ENCODE measurements at places on chromosomes 7 and 10.

DNA sequence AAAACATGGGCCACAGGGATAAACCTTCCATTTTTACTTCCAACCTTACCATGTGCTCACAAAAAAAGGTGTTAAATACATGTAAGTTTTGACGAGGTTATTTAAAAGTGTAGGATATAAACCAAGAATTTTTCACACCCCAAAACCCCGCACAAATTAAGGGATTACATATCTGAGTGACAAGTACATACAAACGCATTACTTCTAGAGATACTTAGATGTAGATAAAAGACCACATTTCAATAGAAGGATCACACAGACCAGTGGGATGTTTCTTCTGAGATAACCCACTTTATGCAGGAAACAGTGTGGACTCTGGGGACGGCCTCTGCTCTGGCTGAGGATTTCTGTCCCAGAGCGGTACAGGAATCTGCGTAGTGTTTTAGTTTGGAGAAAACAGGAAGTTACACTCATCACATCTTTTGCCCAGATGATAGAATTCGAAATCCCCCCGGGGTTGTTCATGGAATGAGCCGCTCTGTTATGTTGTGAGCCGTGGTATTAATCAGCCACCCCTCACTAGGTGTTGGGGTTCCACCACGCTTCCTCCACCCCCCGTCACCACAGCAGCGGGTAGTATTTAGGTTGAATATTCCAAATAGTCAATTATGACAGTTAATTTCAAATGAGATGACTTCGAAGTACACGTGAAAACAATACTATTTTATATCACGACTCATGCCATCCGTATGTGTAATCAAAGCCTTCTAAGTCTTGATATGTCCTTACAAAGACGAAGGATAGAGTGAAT lies 1.3 kb upstream of the CUL1 start:
- no peak for DNase-seq

DNA sequence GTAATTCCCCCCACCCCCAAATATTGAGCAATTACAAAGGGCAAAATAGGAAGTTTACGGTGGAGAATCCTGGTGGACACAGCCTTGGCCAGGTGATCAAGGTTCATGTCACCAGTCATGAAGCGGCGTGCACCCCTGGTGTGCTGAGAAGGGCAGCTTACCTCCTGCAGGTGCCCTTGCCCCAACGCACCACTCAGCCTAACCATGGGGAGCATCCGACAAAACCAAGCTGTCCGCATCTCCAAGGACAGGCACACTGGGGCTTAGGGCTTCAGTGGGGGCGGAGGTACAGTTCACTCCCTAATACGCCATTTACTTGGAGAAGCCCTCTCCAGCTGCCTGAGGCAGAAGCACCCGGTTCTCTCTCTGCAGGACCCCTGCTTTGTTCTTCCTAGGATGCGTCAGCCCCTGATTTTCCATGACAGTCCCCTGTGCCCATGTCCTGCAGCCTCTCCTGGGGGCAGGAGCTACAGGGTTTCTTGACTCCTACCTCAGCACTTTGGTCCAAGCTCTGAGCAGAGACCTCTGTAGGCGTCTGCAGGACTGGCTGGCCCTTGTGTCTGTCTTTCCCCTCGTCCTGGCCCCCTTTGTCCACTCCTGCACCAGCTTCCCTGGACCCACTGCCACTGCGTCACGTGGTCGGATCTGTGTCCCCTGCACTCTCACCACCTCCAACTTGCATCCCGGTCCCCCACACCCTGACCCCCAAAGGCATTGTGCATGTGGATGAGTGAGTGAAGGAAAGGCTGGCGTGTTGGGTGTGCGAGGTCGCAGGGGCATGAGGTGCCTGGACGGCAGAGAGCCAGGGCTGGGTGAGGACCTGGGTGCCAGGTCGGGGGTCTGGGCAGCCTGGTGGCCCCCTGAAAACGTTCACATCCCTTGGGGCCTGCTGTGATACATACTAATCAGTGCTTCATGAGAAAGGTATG lies 113.7 kb downstream of the LHPP start:
- DNase-seq, result no peak

- no peak for DNase-seq
Observed at GRCh38 chr7:130668258-130669084, at the start of gene COPG2. TSS of gene COPG2 (minus strand) at chr7:130668748. CDS start at chr7:130668668, 80 bp downstream.

- no peak for DNase-seq
Observed at GRCh38 chr10:110419265-110419664, 78.4 kb upstream of the DUSP5 start.

GRCh38 chr10:111102359-111102837 lies 25.6 kb downstream of the ADRA2A start:
- no peak for DNase-seq

DNA sequence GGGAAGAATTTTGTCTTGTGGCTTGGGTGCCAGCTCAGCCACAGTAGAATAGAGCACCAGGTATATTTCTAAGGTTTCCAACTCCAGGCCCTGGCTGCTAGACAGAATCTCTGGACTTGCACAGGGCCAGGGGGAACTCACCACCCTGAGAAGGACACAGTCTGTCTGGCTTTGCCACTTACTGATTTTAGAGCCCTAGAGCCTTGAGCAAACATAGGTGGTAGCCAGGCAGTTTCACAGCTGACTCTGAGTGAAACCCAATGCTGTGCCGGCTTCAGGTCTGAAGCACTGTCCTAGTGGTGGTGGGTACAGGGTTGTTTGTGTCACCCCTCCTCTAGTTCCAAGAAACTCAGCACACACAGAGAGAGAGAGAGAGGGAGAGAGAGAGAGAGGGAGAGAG lies 81.6 kb downstream of the TES start:
- no peak for DNase-seq

GRCh38 chr7:112019932-112020331 lies 186.3 kb downstream of the DOCK4 start:
- DNase-seq, result no peak

DNA sequence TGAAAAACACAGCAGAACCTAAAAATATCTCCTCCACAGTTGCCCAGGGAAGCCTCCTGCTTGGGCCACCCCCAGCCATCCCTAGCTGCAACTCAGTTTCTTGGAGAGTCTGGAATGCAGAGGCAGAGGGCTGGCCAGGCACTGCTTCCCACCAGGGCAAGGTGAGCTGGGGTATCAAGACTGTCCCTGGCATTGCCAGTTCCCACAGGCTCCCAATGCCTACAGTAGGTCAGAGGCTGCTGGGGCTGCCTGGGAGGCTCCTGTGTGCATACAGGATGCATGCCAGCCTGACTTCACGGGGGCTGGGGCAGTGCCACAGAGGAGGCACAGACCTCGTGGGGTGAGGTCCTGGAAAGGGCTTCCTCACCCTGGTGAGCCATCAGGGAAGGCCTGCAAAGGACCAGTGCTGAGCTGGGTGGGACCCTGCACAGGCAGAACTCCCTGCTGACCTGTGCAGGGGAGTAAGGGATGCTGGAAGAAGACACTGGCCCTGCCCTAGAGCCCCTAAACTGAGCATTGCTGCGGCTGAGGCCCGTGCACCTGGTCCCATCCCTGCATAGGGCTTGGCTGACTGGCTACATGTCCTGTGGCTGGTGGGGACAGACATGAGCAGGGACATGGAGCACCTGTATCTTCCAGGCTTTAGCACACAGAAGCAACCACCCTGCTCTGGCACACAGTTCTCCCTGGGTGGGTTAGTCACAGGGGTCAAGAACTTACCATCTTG lies 121.9 kb upstream of the RET start:
- DNase-seq, result no peak

- no peak for DNase-seq
Observed at GRCh38 chr10:73554721-73555120, 36.4 kb downstream of the USP54 start.

- no peak for DNase-seq
Observed at GRCh38 chr7:79272066-79272669, 181.3 kb downstream of the MAGI2 start.

- DNase-seq, result no peak
Observed at GRCh38 chr7:134724606-134725005, 54.8 kb upstream of the CALD1 start.

GRCh38 chr10:113557424-113557862 lies 4.6 kb downstream of the HABP2 start:
- no peak for DNase-seq

- no peak for DNase-seq
Observed at GRCh38 chr10:120494313-120494710, 37.3 kb downstream of the PLPP4 start.

GRCh38 chr7:28941633-28942032 lies 16.5 kb downstream of the TRIL start:
- DNase-seq, result no peak

DNA sequence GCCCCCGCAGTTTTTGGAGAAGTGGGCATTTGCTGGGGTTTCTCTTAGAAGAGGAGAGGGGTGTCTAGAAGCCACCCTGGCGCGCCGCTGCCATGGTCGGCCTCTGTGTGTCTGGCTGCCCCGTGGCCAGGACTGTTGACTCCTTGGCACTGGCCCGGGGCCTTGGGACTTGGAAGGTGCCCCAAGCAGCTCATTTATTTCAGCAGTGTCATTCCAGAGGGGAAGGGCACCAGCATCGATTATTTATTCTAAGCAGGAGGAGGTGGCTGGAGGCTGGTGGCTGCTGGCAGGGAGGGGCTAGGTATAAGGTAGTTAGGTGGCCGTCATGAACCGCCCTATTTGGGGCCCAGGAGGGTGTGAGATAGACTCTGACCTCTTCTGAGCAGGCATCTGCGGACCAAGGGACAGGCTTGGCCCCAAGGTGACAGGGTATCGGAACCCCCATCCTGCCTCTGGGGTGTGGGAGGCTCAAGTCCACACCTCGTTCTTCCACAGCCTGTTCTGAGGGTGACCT lies 1.6 kb downstream of the GTF2IRD1 start:
- DNase-seq, result no peak

GRCh38 chr7:125357676-125358455 lies 428.2 kb upstream of the POT1 start:
- DNase-seq, result no peak

- peak; percentile 29 for DNase-seq
Observed at GRCh38 chr7:23184709-23185359, 3.0 kb downstream of the NUP42 start.

Data from AG09319 (cell line).